ENCODE measurements at places on chromosomes 12 and 14.

- DNase-seq: no peak
These were observed 44.6 kb upstream of the EVL start for GRCh38 chr14:100020629-100021028.

- DNase-seq: no peak
These were observed 906 bp downstream of the LARP4 start for GRCh38 chr12:50401500-50402081.

DNA sequence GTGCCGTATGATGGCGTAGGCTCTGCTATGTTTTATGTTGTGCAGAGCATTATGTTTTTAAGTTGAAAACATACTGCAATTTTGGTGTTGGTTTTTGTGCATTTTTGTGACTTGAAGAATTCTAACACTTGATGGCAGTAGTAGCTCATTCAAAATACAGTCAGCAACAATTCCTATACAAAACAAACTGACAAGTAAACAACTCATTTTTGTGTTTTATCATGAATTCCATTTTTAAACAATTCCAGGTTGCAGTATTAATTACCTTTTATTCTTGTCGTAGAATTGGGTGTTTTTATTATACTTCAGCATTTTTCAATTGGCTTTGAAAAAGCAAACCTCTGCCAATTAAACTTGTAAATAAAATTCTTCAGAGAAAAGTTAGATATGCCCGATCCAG is 4.1 kb upstream of the CCER1 start:
- no peak for DNase-seq

GRCh38 chr12:78865516-78865915 is 942 bp downstream of the SYT1 start:
- DNase-seq: no peak

DNA sequence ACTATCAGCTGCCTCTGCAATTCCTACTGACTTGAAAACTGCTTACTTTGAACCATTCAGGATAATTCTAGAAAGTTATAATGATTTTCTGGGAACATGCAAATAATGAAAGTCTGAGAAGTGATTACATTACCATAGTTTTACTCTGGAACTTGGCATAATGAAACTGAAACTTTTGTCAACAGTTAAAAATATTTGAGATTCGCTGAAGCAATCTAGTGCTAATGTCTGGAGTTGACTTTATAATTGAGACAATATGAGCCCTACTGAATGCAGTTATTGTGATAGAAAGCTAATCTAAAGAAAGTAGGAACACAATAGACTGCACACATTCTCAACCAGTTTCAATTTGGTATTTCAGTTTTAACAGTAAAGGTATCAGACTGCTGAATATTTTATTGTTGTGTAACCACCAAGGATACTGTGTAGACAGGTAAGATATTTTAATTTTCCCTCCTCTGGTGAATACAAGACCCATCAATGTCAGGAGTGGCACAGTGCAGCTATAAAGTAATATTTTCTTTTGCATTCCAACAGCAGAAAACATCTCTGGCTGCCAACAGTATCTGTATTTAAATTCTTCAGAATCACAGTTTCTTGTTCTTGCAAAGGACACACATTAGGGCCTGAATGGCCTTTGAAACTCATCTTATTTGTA is 483.5 kb downstream of the ATP23 start:
- DNase-seq: no peak

Data from H9 (cell line).